ENCODE measurements at places on chromosomes 12 and 14.

- no peak for DNase-seq
Observed at GRCh38 chr12:124111006-124111405, 138.0 kb downstream of the ZNF664 start.

GRCh38 chr12:56932146-56932545 is 2.1 kb downstream of the SDR9C7 start:
- DNase-seq = no peak

DNA sequence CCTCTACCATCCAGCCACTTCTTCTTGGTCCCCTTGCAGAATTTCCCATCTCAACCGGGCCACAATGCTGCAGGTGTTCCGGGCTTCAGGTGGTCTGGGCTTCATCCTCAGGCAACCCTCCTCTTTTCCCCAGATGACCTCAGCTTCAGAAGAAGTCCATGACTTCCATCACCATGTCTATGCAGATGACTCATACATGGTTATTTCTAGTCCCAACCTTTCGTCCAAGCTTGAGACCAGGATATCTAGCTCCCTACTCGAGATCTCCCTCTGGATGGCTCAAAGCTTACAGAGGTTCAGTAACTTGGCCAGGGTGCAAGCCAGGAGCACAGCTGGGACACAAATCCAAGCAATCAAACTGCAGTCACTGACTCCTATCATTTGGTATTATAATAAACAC is 154.6 kb upstream of the NOS1 start:
- DNase-seq = no peak

- no peak for DNase-seq
Observed at GRCh38 chr12:32926963-32927362, 30.4 kb upstream of the PKP2 start.

DNA sequence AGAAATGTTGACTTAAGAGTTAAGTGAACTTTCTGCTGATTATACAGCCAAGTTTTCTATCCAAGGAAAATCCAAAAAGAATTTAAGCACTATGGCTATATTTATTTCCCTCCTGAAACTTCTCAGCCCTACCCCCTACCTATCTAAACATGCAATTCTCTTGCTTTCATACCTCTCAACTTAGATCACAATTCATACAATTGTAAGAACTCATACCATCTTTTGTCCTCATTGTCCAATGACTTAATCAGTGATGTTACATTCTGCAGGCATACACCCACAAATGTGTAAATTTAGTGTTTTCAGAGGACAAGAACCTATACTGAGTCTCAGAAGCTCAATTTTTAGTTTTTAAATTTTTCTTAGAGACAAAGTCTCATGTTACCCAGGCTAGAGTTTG is 62.1 kb downstream of the ZFC3H1 start:
- no peak for DNase-seq

- DNase-seq = no peak
Observed at GRCh38 chr12:105198961-105199360, 37.0 kb downstream of the APPL2 start.

DNA sequence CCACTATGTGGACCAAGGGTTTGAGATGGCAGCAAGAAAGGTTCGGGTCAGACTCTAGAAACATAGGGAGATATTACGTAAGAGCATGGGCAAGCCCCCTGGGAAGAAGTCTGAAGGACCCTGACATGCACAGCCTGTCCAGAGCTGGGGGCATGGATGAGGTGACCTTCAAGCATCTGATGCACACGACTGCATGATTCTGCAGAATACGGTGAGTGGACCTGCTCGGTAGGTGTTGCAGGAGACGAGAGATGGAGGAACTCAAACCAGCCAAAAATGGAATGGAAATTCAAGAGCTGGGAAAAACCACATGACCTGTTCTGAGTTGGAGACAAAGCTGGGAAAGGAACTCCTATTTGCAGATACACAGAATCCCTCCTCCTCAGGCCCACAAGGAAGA is 43.6 kb downstream of the ANO2 start:
- no peak for DNase-seq

- DNase-seq = no peak
Observed at GRCh38 chr12:10331642-10332239, 24.1 kb downstream of the KLRD1 start.

- DNase-seq = no peak
Observed at GRCh38 chr14:55869397-55870049, 248.7 kb upstream of the PELI2 start.

- no peak for DNase-seq
Observed at GRCh38 chr12:43109631-43110345, 442.2 kb downstream of the ADAMTS20 start.

DNA sequence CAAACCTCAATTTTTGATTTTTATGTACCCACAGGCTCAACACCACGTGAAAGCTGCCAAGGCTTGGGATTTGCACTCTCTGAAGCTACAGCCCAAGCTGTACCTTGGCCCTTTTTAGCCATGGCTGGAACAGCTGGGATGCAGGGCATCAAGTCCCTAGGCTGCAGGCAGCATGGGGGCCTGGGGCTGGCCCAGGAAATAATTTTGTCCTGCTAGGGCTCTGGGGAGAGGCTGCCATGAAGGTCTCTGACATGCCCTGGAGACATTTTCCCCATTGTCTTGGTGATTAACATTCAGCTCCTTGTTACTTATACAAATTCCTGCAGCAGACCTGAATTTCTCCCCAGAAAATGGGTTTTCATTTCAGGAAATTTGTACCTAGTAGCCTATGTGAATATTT is 103.7 kb downstream of the SCAF11 start:
- no peak for DNase-seq

GRCh38 chr12:24562771-24563431 is 386.0 kb downstream of the BCAT1 start:
- DNase-seq = no peak

DNA sequence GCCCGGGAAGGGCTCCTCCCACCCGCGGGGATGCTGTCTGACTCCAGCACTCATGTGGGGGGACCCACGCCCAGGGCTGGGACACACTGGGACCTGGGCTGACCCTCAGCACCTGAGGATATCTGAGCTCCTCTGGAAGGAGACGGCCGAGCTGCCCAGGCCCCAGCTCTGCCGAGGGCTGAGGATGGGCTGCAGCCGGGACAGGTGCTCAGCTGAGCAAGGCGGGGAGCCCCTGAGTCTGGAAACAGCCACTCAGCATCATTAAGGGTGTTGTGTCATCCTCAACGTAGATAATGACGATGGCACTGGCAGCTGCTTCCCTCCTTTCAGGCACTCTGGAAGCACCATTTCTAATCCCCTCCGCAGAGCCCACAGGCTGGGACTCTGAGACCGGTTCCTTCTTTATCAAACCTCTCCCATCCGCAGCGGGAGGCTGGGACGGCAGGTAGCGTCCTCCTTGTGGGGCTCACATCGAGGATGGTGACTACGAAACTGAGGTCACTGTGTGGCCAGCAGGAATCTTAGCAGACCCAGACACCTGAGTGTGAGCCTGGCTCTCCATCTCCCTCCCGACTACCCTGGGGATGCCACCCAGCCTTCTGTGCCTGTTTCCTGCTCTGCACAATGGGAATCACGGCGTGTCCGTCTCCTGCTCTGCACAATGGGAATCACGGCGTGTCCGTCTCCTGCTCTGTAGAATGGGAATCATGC is 26.7 kb upstream of the SFSWAP start:
- no peak for DNase-seq

DNA sequence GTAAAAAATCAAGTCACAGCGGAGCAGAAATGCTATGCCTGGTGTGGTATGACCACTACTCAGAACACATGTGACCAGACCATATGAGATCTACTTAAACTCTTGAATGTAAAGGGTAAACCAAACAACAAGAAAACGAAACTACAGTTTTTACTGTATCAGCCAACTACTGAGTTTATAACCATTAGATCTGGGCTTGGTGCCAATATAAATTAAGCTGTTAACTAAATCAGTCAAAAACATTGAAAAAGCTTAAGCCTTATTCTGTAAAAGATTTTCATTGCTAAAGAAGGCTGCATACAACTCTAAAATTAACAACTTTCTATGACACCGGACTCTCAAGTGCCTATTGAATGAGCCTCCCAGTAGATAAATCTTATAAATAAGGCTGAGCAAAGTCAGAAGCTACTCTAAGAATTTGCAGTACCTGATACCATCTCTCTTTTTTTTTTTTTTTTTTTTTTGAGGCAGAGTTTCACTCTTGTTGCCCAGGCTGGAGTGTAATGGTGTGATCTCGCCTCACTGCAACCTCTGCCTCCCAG is 35.4 kb downstream of the SPTLC2 start:
- DNase-seq = no peak

DNA sequence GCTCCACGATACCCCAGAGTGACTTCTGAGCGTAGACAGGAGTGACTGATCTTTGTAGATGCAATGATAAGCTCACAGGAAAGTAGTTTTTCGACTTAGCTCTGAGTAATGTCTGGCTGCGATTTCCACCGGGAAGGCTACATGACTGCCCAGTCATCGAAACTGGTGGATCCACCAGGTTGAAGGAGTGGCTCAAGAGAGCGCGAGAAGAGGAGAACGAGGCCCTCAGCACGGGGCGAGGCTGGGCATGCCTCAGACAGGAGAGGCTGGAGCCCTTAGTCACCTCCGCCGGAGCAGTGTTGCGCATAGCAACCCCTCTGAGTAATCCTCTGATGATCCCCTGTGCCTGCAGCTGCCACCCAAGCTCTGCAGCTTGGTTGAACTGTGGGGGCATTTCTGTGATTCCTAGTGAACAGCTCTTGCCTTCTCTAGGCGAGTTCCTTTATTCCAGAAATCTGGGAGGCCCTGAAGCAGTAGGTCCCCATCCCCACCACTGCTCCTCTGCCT is 25.6 kb downstream of the ELK3 start:
- no peak for DNase-seq

DNA sequence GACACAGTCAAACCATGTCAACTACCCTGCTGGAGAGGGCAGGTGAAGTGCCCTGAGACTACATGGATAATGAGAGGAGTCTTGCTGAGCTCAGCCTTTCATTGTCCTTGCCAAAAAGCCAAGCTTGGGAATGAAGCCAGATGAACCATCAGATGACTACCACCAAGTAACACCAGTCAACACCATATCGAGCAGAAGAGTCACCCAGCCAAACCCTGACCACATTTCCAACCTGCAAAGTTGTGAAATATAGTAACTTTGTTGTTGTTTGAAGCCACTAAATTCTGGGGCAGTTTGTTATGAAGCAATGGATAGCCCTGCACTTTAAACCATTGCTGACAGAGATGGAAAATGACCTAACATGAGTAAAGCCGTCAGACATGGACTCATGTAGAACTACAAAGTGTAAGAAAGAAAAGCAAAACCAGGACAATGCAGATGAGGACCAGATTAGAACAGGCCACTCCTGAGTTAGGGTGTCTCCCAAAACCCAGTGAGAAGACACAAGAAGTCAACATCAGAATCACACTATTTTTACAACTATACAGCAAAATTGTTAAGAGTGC is 12.5 kb upstream of the CRADD start:
- no peak for DNase-seq

- DNase-seq = no peak
Observed at GRCh38 chr14:92252323-92252722, 70.6 kb upstream of the SLC24A4 start.

DNA sequence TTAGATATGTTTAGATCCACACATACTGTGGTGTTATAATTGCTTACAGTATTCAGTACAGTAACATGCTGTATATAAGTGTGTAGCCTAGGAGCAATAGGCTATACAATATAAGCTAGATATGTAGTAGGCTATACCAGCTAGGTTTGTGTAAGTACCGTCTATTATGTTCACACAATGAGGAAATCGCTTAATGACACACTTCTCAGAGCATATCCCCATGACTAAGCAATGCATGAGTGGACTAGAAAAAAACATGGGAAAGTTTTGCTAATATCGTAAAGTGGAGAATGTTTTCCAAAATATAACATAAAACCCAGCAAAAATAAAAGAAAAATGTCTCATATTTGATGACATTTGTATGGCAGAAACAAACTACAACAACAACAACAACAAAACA is 27.3 kb downstream of the AKAP3 start:
- no peak for DNase-seq

- DNase-seq = no peak
Observed at GRCh38 chr14:37023875-37024565, 148.4 kb downstream of the SLC25A21 start.

- DNase-seq = no peak
Observed at GRCh38 chr12:45121224-45121623, 70.3 kb upstream of the DBX2 start.

DNA sequence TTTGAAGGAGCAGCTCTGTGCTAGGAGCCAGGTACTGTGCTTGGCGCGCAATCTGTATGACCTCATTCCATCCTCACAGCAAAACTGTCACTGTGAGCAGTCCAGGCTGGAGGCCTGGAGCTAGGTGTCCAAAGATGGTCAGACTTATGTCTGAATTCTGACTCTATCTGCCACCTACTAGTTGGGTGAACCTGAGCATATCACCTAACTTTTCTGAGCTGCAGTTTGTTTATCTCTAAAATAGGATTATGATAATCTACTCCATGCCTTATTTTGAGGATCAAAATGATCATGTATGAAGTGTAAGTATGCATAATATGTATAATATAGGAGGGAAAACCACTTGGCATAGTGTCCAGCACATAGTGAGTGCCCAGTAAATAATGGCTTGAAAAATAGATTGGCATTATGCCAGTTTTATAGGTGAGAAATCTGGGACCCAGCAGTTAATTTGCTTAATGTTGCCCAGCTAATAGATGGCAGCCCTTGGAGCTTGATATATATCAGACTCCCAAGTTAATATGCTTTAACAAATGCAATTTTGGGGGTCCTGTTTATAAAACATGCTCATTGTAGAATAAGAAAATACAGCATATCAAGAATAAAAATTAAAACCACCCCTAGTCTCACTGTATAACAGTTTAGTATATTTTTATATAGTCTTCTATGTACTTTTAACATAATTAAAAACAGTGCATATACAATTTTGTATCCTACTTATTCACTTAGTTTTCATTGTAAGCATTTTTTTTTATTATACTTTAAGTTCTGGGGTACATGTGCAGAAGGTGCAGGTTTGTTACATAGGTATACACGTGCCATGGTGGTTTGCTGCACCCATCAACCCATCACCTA is 4.5 kb upstream of the JPH4 start:
- no peak for DNase-seq
